Small intestine (tissue), 16 donors: ENCODE measurements at places on chromosomes 6 and 20. TPM values are rescaled to one million over a fixed set of nuclear protein-coding genes. Genes with fewer than 3 reads are reported as not detected.

Gene ALDH8A1
- polyA plus RNA-seq, result 0.15 TPM

Gene TMEM74B
- polyA plus RNA-seq, result 54.6 TPM

Gene NKAIN2
- 0.19 TPM for polyA plus RNA-seq

Gene XKR7
- not detected for polyA plus RNA-seq

Gene RBPJL
- not detected for polyA plus RNA-seq

Gene LY6G6F
- not detected for polyA plus RNA-seq

Gene RAET1L
- polyA plus RNA-seq, result not detected

Gene HTR1E
- not detected for polyA plus RNA-seq

Gene DOP1A
- 34.7 TPM for polyA plus RNA-seq

Gene DPM1
- 52.9 TPM for polyA plus RNA-seq

Gene MYLK4
- polyA plus RNA-seq, result 0.37 TPM

DNA sequence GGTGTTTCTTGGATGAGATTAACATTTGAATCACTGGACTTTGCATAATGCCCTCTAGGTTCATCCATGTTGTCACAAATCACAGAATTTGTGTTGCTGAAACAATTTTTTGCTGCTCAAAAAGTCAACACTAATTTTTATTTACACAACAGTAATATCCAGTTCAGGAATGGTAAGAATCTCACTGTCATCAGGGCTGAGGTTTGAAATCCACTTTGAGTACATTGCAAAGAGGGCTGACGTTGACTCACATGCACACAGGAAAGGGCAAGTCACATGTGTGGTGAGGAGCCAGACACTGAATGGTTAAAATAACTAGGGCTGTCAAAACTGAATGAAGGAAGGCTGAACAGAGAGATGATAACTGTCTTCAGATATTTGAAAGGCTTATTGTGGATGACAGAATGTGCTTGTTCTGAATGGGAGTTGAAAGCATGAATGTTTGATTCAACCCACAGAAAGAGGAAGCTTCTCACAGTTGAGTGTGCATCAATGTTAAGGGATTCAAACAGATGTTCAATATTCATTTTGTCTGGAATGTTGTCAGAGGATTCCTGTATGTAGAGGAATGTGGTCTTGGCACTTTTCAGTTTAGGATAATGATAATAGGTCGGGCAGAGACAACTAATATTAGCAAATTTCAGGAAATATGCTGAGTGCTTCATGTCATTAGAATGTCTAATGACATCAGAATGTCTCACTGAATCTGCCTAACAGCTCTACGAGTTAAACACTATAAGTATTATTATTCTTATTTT, 3.6 kb upstream of the ADGRG6 start:
- H3K4me3 ChIP-seq, result no peak overlapping the region
- H3K27ac ChIP-seq, result no peak overlapping the region
- DNase-seq, result no peak
- H3K27me3 ChIP-seq, result no peaks in the 10 kb centered on the region
- H3K4me1 ChIP-seq, result no peaks in the 10 kb centered on the region
- no peaks in the 10 kb centered on the region for H3K36me3 ChIP-seq

- H3K27me3 ChIP-seq, result peaks cover 13% of the 10 kb centered on the region
- DNase-seq, result no peak
Measured at GRCh38 chr20:20358801-20359200, 9.1 kb upstream of the INSM1 start.

- H3K4me1 ChIP-seq, result no peaks in the 10 kb centered on the region
- no peak overlapping the region for H3K27ac ChIP-seq
- peak; percentile 55 for DNase-seq
- H3K4me3 ChIP-seq, result no peak overlapping the region
- no peaks in the 10 kb centered on the region for H3K36me3 ChIP-seq
- H3K27me3 ChIP-seq, result no peaks in the 10 kb centered on the region
Measured at GRCh38 chr6:37731888-37732287, 34.2 kb upstream of the MDGA1 start.

- H3K36me3 ChIP-seq, result no peaks in the 10 kb centered on the region
- H3K4me3 ChIP-seq, result no peak overlapping the region
- DNase-seq, result peak; percentile 37
- H3K27me3 ChIP-seq, result no peaks in the 10 kb centered on the region
Measured at GRCh38 chr6:39269961-39270360, 40.7 kb upstream of the KCNK5 start.

DNA sequence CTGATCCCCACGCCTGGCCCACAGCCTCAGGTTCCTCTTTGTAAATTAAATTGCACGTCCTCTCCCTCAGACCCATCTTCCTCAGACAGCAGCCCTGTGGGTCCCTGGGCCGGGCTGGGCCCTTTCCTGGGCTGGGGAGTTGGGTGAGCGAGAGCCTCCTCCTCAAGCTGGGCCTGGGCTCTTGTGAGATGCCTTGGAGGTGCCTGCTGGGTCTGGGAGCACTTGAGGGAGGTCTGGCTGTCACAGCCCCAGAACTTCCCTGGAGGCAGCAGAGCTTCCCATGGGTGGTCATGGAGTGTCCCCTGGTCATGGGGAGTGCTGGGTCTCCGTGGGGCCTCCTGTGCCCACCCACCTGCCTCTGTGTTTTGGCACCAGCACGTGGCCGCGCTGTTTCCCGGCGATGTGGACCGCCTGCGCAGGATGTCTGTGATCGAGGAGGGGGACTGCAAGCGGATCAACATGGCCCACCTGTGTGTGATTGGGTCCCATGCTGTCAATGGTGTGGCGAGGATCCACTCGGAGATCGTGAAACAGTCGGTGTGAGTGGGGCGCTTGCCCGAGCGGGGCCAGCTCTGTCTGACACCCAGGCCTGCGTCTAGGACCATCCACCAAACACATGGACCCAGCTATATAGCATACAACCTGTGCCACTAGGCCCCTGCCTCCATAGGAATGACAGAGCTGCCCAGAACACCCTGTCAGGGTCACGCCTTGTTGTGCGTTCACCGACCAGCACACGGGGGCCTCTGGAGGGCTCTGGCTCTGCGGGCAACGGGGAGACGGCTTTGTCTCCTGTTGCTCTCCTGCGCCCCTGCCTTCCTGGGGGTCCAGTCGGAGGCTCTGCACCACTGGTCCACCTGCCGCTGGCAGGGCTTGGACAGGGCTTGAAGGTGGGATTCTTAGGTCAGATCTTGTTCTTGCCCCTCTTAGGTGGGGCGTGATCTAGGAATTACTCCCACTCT, 33.0 kb downstream of the PYGB start:
- no peak for DNase-seq
- H3K27ac ChIP-seq, result no peak overlapping the region
- no peaks in the 10 kb centered on the region for H3K4me1 ChIP-seq

DNA sequence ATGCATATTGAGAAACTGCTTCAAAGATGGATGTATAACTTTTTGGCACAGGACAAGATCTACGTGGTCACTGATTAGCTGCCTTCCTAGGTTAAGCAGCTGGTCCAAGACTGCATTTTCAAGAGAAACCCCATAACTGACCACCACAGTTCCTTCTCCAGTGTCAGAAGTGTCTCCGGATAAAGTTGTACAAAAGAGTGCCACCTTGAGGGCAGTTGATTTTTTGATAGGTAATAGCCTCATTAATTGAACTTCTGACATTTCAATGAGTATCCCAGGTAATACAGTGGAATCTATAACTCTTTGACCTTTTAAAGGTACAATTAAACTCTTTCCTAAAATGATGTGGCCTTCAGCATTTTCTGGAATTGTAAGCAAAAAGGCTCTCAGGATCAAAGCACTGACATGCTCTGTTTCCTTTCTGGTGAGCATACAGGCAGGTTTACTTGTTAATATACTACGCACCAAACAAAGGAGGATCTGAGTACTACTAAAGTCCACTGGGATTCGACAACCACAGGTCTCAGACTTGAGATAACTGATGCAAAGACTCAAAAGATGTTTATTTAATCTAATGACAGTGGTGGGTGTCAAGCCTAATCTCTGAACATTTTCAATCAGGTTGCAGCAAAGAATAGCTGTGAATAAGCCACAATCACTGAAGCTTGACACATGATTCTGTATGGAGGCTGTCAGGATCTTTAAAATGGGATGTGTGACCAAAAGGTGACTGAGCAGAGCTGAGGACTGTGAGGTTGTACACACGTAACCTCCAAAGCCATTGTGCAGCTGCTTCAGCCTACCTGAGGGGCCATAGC, 21.2 kb downstream of the MKKS start:
- H3K4me1 ChIP-seq, result peaks cover 2% of the 10 kb centered on the region
- DNase-seq, result no peak
- H3K27me3 ChIP-seq, result no peaks in the 10 kb centered on the region
- no peak overlapping the region for H3K27ac ChIP-seq
- H3K4me3 ChIP-seq, result no peak overlapping the region
- peaks cover 2% of the 10 kb centered on the region for H3K36me3 ChIP-seq

DNA sequence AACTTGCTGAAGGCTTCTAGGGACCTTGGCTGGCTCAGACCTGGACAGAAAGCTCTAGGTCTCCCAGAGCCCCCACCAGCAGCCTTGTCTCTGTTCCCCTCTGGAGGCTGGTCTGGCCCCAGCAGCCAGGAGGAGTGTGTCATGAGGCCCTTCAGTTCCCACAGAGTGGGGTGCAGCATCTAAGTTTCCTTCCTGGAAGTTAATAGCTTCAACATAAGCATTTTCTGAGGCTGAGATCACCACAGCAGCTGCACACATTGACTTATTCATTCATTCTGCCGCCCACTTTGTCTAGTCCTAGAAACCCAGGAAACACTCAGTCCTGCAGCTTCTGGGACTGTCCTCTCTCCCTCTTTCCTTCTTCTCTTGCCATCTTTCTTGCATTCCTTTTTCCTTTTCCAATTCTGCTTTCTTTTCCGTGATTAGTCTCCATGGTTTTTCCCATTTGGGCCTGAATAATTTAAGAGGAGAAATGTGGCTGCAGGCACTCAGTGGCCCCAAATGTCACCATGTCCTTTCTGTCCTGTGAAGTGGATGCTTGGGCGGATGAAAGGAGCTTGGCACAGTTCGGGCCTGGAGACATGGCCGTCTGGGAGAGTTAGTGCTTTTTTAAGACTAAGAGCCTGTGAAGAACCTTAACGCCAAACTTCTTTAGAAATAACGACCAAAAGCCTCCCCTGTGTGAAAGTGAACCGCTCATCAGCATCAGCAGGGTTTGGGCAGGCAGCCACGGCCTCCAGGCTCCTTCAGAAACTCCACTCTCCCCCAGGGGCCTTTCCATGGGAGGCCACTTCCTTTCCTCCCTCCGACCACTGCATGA, 31.0 kb upstream of the PCMTD2 start:
- H3K27me3 ChIP-seq, result no peaks in the 10 kb centered on the region
- DNase-seq, result no peak
- peaks cover 88% of the 10 kb centered on the region for H3K4me1 ChIP-seq
- no peak overlapping the region for H3K27ac ChIP-seq

GRCh38 chr6:99458319-99458718, 33.2 kb upstream of the PNISR start:
- H3K4me1 ChIP-seq, result no peaks in the 10 kb centered on the region
- peak; percentile 5 for DNase-seq
- no peaks in the 10 kb centered on the region for H3K27me3 ChIP-seq
- peaks cover 4% of the 10 kb centered on the region for H3K36me3 ChIP-seq
- no peak overlapping the region for H3K27ac ChIP-seq

- H3K36me3 ChIP-seq, result no peaks in the 10 kb centered on the region
- H3K4me3 ChIP-seq, result peak overlapping the region; percentile 88
- peak overlapping the region; percentile 100 for H3K27ac ChIP-seq
- peaks cover 2% of the 10 kb centered on the region for H3K27me3 ChIP-seq
- peak; percentile 49 for DNase-seq
- H3K4me1 ChIP-seq, result no peaks in the 10 kb centered on the region
Measured at GRCh38 chr6:127266892-127267645, 405 bp downstream of the RNF146 start.

DNA sequence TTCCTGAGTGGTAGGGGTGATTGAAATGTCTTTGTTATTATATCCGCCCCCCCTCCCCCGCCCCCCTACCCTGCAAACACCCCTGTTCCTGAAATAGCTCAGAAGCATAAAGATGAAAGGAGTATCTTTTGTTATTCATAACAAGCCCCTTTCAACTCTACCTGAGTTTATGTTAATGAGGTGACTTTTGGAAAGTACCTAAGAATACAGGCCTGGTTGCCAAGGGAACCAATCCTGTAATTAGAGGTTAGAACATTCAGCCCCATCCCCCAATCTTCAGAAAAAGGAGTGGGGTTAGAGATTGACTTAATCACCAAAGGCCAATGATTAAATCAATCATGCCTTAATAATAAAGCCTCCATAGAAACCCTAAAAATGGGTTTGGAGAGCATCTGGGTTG, 979.2 kb upstream of the GJE1 start:
- no peaks in the 10 kb centered on the region for H3K36me3 ChIP-seq
- no peak overlapping the region for H3K27ac ChIP-seq
- no peak overlapping the region for H3K4me3 ChIP-seq
- DNase-seq, result no peak
- no peaks in the 10 kb centered on the region for H3K4me1 ChIP-seq
- no peaks in the 10 kb centered on the region for H3K27me3 ChIP-seq

- DNase-seq, result peak; percentile 78
- peaks cover 68% of the 10 kb centered on the region for H3K4me1 ChIP-seq
- H3K27ac ChIP-seq, result peak overlapping the region; percentile 80
- H3K36me3 ChIP-seq, result no peaks in the 10 kb centered on the region
Measured at GRCh38 chr6:7145885-7146828, 38.4 kb downstream of the RREB1 start.

- no peaks in the 10 kb centered on the region for H3K4me1 ChIP-seq
- H3K4me3 ChIP-seq, result peak overlapping the region; percentile 59
- H3K27ac ChIP-seq, result no peak overlapping the region
- peak; percentile 58 for DNase-seq
- no peaks in the 10 kb centered on the region for H3K36me3 ChIP-seq
- H3K27me3 ChIP-seq, result no peaks in the 10 kb centered on the region
Measured at GRCh38 chr6:27502508-27503435, 29.9 kb upstream of the ZNF184 start.

GRCh38 chr6:67496191-67496590, 1138.9 kb upstream of the ADGRB3 start:
- no peak overlapping the region for H3K27ac ChIP-seq
- DNase-seq, result no peak
- H3K27me3 ChIP-seq, result no peaks in the 10 kb centered on the region
- no peaks in the 10 kb centered on the region for H3K4me1 ChIP-seq
- no peak overlapping the region for H3K4me3 ChIP-seq
- H3K36me3 ChIP-seq, result no peaks in the 10 kb centered on the region

- no peaks in the 10 kb centered on the region for H3K27me3 ChIP-seq
- DNase-seq, result peak; percentile 60
- no peaks in the 10 kb centered on the region for H3K36me3 ChIP-seq
- H3K4me3 ChIP-seq, result no peak within 1 kb of the TSS
Measured at GRCh38 chr6:128882991-128883611, at the start of gene LAMA2. TSS of gene LAMA2 (plus strand) at chr6:128883138. CDS start at chr6:128883246, 108 bp downstream.

GRCh38 chr20:3874194-3874844, 14.9 kb upstream of the PANK2 start:
- H3K4me1 ChIP-seq, result no peaks in the 10 kb centered on the region
- H3K27ac ChIP-seq, result no peak overlapping the region
- DNase-seq, result no peak
- peaks cover 10% of the 10 kb centered on the region for H3K36me3 ChIP-seq

DNA sequence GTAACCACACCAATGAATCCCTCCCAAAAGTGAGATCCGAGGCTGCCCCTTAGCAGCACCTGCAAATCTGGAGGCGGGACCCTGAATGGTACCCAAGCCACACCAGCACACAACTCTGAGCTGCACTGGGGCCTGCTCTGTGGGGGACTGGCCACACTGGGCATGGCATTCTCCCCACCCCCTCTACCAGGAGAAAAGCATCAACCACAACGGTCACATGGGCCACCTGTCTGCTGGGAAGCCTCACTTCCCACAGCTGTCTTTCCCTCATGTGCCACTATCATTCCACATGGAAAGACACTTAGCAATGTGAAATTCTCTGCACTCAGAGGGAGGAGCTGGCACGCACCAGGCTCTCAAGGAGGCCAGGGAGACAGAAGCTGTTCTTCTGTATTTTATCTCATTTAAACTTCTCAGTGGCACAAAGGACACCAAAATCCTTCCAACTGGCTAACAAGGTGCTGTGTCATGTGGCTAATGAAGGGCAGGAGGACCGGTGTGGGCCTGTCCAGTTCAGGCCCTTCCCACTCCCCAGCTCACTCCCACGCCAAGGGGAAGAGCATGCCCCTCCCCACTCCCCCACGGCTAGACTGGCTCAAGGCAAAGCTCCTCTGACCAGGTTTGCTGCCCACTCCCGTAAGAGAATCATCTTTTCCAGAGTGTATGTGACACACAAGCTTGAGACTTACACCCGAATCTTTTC, 19.0 kb downstream of the YTHDF1 start:
- DNase-seq, result no peak
